NCI-H524 treated with DMSO at 0.1 percent for 48 hours (cell line): ENCODE measurements at places on chromosomes 11 and 22.
A peak's percentile ranks its signal among the peaks of the same experiment; 100 is the strongest.

DNA sequence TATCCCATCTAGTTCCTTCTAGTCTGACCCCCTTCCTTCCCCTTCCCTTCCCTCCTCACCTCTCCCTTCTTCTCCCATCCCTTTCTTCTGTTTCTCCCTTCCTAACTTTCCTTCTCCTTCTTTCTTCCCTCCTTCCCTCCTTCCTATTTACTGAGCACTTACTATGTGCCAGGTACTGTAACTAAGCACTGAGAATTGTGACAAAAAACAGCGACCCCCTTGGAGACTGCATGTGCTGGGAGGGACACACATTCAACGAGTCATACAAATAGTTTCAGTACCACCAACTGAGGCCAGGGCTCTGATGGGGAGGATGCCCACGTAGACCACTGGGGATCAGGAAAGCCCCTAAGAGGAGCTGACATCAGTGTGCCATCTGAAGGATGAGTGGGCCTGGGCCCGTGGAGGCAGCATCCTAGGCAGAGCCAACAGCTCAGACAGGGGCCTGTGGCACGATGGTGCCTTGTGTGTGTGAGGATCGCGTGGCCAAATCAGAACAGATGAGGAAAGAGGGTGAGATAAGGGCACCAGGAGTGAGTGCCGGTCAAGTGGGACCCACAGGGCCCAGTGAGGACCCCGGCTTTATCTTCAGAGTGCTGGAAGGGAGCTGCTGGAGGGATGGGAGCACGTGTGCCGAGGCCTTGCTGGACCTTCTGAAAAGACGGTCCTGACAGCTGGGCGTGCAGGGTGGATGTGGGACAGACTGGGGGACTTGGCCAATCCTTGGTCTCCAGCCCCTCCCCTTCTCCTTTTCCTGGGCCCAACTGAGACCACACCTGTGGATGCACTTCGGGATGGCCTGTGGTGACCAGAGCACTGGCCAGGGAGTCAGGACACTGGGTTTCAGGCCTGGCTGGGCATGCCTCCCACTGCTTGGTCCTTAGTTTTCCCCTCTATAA is 38.4 kb upstream of the CRYBB3 start:
- no peak for DNase-seq

- DNase-seq: no peak
Observed at GRCh38 chr11:6771926-6772893, at the start of gene OR2AG2. TSS of gene OR2AG2 (minus strand) at chr11:6771976. CDS start at chr11:6768957, 3,019 bp downstream.

DNA sequence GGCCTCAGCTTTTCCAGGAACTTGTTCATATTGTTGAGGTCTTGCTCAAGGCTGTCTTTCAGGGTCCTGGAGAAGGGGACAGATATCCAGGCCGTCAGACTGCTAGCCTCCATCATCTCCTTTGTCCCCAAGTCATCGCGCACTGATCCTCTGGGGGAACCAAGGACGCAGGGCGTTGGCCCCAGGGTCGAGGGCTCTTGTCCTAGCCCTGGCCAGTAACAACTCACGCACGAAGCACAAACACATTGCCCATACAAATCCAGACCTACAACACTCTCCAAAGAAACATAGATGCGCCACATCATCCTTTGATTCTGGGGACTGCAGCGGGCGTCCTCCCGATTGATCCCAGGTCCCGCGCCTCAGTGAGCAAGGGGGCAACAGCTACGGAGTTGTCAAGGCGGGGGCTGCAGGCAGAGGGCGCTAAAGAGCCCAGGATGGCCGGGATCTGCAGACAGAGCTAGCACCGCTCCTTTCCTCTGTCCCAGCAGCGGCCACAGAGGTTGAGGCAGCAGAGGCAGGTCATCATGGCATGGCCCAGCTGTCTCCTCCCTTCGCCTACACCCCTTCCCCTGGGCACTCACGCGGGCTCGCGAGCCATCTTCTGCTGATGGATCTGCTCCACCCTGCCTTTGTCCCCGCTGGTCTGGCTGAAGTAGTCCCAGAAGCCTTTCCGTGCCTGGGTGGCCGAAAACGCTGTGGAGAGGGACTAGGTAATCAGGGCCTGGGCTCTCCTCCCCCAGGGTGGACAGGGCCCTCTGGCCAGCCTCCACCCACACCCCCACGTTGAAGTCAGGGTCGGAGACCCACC is 472 bp downstream of the APOA5 start:
- no peak for DNase-seq

- no peak for DNase-seq
Observed at GRCh38 chr11:120630122-120630521, 118.6 kb downstream of the GRIK4 start.

DNA sequence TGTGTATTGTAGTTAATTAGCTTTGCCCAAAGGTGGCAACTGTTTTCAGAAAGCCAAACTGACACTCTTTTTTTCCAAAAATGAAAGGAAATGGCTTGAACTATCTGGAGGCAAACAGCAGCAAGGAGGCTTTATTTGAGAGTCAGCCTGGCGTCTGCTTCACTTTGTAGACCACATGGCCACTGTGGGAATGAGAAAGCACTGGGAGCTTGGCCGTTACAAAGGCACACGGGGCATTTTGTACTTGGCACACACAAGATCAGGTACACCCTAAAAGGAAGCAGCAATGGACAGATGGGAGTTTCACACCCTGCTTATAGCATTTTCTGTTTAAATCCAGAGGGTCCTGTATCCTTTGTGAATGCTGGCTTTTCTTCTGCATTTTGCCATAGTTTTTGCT is 126.3 kb downstream of the MPPED2 start:
- no peak for DNase-seq

DNA sequence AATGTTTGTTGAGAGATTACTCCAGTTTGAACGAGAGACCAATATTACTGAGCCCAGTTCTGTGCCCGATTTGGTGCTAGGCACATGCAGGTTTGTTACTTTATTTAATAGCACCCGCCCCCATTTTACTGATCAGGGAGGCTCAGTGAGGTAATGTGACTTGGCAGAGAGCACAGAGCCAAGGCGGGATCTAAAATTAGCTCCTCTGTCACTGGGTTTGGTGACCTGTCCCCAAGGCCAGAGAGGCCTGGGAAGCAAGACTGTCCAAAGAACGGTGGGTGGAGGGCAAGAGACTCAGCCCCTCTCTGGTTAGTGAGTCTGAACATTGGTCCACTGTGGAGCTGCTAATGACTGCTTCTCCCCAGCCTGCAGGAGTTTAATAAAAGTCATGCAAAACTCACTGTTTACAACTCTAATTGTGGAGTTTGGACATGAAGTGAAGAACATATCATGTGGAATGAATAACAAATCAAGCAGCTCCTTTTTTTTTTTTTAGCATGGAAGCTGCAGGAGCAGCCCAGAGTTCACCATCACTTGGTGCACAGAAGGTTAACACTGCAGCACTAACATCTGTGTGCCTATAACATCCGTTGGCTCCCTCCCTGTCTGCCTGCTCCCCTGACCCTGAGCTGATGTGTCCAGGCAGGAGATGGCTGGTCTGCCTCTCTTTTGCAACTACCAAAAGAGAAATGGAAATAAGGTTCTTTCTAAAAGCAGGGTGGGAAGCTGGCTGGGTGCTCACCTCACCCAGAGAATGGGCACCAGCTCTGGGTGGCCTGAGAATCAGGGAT is 39.0 kb downstream of the CSNK2A3 start:
- no peak for DNase-seq

DNA sequence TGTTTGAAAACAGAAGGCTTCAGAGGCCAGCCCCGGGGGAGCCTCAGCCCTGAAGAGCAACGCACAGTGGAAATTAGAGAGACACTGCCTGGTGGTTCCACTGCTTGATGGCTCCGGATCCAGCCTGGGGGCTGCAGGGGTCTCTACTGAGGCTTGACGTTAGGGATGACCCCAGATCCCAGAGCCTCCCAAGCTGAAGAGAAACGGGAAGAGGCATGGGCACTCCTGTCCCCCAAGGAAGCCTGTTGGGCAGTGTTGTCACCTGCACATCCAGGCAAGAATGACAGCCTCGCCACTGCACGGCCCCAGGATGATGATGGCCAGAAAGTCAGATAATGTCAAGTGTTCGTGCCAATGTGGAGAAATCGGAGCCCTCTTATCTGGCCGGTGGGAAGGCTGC is 56.8 kb upstream of the FGF3 start:
- no peak for DNase-seq

DNA sequence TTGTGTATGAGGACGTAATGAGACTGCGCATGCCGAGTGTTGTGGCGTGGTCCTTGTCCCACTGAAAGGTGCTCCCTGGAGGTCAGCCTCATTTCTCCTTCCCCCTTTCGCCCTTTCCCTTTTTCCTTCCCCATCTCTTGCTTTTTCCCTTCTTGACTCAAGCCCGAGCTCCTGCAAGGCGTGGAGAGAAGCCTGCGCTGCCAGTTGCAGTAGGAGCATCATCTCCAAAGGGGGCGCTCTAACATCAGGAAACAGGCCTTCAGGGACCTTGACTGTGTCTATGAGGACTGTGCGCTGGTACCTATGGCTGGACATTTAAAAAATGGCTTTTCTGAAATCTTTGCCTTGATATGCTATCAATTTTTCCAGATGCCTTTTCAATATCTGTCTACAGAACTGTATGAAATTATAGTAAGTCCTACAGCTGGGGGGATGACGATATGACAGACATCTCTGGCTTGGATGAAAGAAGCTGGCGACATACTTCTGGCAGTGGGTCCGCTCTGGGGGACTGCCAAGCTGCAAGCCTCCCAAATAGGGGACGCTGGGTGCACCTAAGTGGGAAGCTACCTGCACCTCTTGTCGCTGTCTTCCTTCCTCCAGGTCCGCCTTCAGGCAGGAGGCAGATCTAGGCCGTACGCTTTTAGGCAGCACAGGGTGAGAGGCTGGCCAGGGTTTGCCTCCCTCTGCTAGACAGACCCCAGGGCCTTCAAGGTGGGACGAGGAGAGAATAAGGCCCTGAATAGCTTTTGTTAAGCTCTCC is 96.5 kb downstream of the NXPE2 start:
- no peak for DNase-seq

DNA sequence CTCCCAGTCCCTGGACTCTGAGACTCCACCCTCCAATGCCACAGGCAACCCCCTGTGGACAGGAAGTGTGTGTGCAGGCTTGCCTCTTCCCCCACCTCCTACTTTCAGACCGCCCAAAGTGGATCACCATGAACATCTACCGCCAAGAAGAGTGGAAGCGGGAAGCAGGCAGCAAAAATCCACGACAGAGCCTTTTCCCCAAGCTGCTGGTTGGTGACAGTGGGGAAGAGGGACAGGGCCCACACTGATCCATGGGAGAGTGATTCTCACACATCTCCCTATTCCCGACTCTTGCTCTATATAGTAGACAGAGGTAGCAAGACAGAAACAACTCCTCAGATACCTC is 53.4 kb upstream of the SPATA19 start:
- DNase-seq: no peak

DNA sequence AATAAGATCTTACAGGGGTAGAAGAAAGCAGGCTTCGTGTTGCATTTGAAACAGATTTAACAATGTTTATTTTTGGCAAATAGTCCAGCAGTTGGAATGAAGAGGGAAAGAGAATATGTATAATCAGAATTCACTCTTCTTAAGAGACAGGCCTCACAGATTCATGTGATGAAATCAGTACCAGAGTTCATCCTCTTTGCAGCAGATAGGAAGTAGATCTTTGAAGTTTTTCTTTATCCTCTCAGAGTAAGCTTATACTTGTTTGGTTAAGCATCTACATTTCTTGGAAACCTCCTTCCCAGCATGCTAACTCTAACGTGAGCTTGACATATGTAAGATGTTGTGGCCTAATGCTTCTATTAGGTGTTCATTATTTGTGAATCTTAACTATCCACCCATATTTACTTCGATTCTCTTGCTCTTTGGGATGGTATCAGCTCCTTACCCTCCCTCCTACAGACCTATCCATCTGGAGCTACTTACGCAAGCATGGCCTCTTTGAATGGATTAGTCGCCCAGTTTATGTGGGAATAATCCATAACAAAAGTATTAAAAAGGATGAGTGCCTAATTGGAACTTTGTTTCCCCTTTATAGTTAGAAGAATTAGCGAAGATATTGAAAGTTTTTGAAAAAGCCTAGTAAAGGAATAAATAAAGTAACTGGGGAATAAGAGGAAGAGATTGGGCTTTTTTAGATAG is 80.1 kb downstream of the PRMT3 start:
- peak; percentile 54 for DNase-seq

- no peak for DNase-seq
Observed at GRCh38 chr22:24587251-24587650, 5.6 kb downstream of the LRRC75B start.

GRCh38 chr22:25853078-25853477 is 111.1 kb downstream of the MYO18B start:
- no peak for DNase-seq

DNA sequence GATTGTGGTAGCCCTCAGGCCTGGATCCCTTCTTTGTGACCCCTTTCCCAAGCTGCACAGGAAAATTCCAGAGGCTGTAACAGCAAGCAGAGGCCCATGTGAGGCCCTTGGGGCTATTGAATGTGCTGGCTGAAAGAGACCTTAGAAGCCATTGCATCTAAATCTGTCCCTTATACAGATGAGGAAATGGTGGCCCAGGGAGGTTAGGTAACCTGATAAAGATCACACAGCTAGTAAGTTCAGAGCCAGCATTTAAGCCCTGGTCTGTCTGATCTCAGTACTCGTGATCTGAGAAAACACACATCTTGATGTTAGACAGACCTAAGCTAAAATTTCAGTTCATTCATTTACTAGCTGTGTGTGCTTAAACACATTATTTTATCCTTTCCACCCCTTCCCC is 115.9 kb upstream of the TBCEL start:
- no peak for DNase-seq
